ENCODE measurements at places on chromosomes 7 and 10.

GRCh38 chr10:102744374-102745051, 765 bp downstream of the WBP1L start:
- no peak for DNase-seq

- no peak for DNase-seq
Measured at GRCh38 chr7:95977994-95978393, 205.6 kb downstream of the DYNC1I1 start.

DNA sequence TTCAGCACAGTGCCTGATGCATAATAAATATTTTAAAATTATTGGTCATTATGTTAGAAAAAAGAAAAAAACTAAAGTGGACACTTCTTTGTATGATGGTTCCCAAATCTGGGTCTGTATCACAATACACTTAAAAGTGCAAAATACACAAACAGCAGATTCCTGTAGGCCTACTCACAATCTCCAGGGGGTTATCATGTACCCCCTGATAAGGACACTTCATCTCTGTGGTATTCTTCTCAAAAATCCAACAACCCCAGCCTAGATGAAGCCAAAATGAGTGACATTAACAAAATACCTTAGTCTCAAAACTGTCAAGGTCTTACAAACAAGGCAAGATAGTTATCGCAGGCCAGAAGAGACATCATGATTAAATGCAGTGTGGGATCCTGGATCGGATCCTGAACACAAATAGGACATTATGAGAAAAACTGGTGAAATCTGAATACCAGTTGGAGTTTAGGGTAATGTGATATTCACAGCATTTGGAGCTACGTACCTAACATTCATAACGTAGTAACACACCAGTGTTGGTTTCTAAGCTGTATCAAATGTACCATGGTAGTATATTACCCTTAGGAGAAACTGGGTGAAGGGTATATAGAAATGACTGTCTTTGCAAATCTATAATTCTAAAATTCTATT, 45.2 kb downstream of the NSUN6 start:
- DNase-seq, result no peak

- DNase-seq, result no peak
Measured at GRCh38 chr7:112433289-112433688, 17.0 kb upstream of the IFRD1 start.

GRCh38 chr10:75358835-75359421, 42.6 kb downstream of the ZNF503 start:
- no peak for DNase-seq

DNA sequence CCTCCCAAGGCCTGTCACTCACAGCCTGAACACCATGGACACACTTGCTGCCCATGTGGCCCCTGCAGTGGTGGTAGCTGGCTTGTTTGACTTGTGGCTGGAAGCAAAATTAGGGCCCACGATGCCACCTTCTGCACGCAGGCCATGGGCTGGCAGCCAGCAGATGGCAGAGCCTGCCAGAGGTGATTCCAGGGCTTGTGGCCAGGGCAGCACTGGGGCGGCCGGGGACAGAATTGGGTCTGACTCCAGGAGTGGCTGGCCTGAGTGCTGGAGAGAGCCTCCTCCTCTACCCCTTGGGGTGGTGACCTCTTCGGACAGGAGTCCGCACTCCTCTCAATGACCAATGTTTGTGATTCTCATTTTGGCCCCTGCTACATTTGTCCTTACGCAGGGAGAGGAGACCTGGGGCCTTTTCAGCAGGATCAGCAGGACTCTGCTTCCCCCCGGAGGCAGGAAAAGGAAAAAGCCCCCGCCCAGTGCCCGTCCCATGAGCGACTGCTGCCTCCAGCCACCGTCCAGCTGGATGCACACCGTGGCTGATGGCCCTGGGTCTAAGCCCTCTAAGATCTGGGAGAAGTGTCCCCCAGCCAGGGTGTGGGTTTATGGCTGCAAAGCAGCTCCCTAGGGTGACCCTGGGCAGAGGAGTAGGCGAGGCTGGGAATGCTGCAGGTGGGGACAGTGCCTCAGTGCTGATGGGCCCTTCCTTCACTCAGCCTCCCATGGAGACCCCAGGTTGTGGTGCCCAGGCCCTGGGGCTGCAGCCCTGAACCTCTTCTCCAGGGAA, 26.5 kb downstream of the DNAJB12 start:
- DNase-seq, result no peak

- DNase-seq, result no peak
Measured at GRCh38 chr10:92573091-92573797, 649 bp downstream of the IDE start.

DNA sequence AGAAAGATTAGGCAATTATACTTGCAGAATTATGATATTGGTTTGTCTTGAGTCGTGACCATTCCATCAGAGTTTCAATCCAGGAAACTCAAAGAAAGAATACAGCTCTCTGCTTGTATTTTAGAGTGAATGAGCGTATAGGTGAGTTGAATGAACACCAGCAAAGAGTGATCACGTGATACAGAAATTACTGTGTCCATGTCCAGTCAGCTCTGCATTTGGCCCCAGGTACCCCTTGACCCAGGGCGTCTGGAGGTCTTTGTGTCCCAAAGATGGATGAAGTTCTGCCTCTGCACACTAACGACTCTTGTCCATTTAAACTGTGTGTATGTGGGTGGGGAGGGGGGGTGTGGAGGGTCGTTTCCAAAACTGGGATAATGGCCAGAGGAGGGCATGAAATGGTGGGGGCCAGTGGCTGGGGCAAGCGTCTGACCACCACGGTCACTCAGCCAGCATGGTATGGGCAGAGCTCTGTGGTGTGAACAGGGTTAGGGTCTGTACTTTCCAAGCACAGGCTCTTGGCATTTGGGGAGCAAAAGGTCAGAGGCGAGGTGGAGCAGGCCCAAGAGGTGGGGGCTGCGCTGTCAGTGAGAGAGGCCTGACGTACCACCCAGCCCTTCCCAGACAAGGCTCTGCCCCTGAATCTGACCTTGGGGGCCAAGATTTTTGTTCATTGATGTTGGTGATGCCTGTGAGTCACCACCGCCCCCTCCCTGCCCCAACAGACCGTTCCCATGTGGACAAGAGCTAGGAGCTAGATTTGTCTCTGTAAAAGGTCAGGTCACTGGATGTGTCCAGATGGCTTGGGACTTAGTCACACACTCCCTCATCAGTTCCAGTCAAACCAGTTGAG, 1.4 kb downstream of the PTPRE start:
- no peak for DNase-seq

DNA sequence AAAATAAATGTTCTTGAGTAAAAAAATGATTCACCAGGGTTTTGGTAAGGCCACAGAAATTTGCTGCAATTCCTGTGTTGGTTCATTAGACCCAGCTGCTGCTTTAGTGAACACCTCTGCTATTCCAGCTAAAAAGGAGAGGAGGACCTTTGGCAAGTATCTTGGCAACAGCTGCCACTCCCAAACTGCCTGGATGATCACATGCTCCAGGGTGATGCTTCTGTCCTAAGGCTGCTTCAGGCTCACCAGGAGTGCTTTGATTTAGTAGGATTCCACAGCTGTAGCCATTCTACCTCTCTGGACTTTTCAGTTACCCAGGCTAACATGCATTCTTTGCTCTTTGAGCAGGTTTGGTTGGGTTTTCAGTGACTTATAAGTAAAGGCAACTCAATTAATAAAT, 82.6 kb upstream of the NPVF start:
- DNase-seq, result no peak

DNA sequence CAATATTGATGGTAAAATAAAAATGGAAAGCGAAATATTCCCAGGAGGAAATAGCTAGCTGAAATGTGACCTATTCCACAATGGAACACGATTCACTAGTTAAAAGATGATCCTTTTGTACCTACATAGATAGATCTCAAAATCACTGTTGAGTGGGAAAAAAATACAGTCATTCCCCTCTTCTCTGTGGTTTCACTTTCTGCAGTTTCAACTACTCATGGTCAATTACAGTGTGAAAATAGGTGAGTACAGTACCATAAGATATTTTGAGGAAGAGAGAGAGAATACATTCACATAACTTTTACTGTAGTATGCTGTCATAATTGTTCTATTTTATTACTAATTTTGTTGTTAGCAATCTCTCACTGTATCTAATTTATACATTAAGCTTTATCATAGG, 56.0 kb upstream of the COL13A1 start:
- no peak for DNase-seq

DNA sequence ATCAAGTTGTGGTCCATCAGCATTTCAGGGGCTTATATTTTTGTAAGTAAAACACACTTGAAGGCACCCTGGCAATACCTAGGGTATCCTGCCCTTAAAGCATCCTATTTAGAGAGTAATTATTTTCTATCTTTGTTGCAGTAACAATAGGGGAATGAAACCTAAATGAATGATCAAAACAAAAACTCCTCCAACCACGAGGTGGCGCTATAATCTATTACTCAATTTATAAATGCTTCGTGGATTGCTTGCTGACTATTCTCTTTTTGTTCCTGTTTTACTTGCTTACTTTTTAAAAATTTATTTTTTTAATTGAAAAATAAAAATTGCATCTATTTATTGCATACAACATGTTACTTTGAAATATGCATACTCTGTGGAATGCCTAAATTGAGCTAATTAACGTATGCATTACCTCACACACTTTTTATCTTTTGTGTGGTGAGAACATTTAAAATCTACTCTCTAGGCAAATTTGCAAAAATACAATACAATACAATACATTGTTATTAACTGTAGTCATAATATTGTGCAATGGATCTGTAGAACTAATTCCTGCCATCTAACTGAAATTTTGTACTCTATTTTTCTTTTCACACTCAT, 147.7 kb upstream of the BMPER start:
- peak; percentile 38 for DNase-seq

DNA sequence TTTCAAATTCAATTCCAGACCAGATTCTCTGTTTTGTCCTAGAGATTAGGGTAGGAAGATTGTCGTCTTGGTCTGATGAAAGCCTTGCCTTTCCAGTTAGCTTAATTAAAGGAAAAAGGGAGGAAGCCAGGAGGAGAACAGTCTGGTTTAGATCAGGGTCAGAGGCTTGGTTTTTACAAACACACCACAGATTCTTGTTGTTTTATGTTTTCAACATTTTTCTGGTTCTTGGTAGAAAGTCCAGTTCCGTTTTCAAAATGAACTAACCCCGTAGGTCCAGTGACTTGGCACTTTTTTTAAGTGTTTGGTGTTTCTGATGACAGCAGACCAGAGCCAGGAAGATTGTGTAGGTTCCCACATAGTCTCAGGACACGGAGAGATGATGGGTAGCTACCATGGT, 167.1 kb upstream of the INHBA start:
- no peak for DNase-seq

DNA sequence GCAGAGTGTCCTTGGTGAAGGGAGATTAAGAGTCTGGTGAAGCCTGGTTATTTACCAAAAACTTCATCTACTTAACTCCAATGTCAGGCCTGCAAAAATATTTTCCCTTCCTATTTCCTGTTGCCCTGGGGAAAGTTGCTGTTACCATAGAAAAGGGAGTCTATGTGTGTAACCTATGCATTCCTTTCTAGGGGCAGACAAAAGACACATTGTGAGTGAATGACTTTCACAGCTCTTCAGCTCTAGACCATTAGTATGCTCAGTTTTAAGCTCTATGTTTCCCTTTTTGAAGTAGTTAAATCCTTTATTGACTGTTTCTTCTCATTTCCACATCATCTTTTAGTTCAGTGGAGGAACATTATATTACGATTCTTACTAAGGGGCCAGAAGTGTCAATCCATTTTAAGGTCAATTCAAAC, 45.6 kb upstream of the SGCE start:
- DNase-seq, result no peak

- no peak for DNase-seq
Measured at GRCh38 chr7:130794619-130794922, 60.6 kb upstream of the KLF14 start.

DNA sequence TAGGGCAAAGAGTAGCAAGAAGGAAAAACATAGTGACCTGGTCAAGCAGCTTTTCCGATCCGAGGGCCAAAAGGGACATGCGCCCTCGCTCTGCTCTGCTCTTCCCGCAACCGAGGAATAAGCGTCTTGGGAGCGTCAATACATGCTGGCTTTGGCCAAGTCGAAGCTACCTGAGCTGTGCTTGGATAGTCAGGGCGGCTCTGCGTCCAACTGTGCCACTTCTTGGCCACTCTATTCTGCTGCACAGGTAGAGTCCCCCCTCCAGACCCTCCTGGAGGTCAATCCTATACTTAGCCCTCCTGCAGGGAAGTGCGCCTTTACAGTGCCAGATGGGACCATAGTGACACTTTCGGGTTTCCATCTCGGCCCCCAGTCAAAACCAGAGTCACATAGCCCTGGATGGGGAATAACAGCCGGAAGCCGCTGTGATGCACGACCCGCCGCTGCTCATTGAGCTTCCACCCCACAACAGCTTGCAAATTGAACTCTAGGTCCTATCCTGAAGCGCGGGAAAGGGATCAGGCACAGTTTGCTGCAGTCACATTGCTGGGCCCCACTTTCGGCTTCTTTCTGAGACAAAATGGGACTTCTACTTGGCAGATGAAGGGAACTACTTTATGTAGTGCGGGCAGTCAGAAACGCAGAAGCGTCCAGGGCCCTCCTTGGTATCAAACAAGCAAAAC, 1.1 kb upstream of the HPSE2 start:
- no peak for DNase-seq

DNA sequence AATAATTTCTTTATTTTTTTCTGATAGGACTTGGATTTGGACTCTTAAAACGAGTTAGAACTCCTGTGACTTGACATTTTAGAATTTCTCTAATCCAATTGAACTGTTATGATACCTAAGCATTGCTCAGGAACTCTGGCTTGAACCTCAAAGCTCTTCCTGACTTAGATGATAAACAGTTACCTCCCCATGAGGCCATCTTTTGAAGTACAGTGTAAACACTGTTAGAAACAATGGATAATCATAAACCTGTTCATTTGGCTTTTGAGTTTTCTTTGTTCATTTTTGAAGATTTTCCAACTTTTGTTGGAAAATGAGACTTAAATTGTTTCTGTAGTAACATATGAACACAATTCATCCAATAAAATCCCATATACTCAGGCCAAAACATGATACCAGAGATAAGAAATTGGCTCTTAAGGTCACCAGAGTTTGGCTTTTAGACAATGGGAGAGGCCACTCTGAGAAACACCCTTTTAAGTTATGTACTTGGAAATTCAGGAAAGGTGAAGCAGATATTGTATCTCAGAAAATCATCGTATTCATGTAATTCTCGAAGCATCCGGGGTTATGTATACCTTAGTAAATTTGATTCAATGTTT, 59.6 kb downstream of the RUNDC3B start:
- no peak for DNase-seq

DNA sequence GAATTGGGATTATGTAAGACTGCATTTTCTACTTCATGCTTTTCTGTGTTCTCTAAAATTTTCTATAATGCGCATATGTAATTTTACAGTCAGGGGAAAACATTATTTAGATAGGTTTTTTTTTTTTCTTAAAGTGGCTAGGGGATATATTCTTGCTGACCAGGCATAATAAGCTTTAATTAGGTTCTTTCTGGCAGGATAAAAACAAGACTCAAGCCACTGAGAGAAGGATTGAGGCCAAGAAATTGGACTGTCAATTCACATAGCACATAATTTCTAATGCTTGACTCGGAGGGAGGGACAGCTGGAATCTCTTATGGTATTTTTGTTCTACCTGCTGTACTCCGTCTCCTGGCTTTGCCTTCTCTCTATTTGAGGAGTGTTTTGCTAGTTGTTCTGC, 119.8 kb upstream of the NPVF start:
- no peak for DNase-seq
